ENCODE measurements at places on chromosomes 13 and 19. TPM values are rescaled to one million over a fixed set of nuclear protein-coding genes. Genes with fewer than 3 reads are reported as not detected.

Gene TNFSF13B
- total RNA-seq: 1.6 TPM

Gene ZNF491
- 7.8 TPM for total RNA-seq

Gene TMEM255B
- 2.6 TPM for total RNA-seq

Gene ARHGEF7
- 99.7 TPM for total RNA-seq

Gene C19orf67
- not detected for total RNA-seq

Gene NLRP4
- not detected for total RNA-seq

Gene ZNF283
- total RNA-seq: 21.4 TPM

Gene CCL25
- not detected for total RNA-seq

Gene IQCN
- 0.52 TPM for total RNA-seq

Gene SERTM1
- total RNA-seq: 0.52 TPM

Gene PROZ
- not detected for total RNA-seq

Gene PLIN4
- 15.7 TPM for total RNA-seq

Gene IL11
- not detected for total RNA-seq

Gene RASGRP4
- 1.0 TPM for total RNA-seq

Gene INSL3
- total RNA-seq: not detected

Gene FAM83E
- total RNA-seq: 1.6 TPM

Gene TRPC4
- 1.6 TPM for total RNA-seq

Gene SLC25A15
- total RNA-seq: 14.6 TPM

Gene LIM2
- not detected for total RNA-seq

Gene B3GNT3
- not detected for total RNA-seq

Gene APC2
- total RNA-seq: 1.0 TPM

Gene CYP2A6
- total RNA-seq: not detected

Gene PODNL1
- not detected for total RNA-seq

Gene PCDH9
- 6.8 TPM for total RNA-seq

Gene TNNT1
- total RNA-seq: 540 TPM

Gene EPSTI1
- 1.6 TPM for total RNA-seq

Gene NKPD1
- total RNA-seq: not detected

Gene PGLYRP2
- total RNA-seq: not detected

Gene SPACA4
- not detected for total RNA-seq

Gene GPR12
- total RNA-seq: not detected

Gene GFY
- not detected for total RNA-seq

Gene CEACAM8
- total RNA-seq: 0.52 TPM

Gene ITGBL1
- 4.7 TPM for total RNA-seq

Gene KCNJ14
- 1.0 TPM for total RNA-seq

Gene KLK7
- not detected for total RNA-seq

Gene ZNF540
- total RNA-seq: 1.6 TPM

Gene SHISA7
- not detected for total RNA-seq

Gene PLA2G4C
- 33.9 TPM for total RNA-seq

Gene GYS1
- total RNA-seq: 42.8 TPM

Gene KRTDAP
- total RNA-seq: not detected

Gene CEBPA
- 17.2 TPM for total RNA-seq

Gene MCEMP1
- not detected for total RNA-seq

Gene TSSK6
- not detected for total RNA-seq

Gene ZNF565
- 9.4 TPM for total RNA-seq

Gene IGFL1
- not detected for total RNA-seq

Gene TBXA2R
- under 0.01 TPM for total RNA-seq

Gene CERS1
- total RNA-seq: 17.7 TPM

Gene DIRAS1
- 1.6 TPM for total RNA-seq

Gene MAST3
- 3.7 TPM for total RNA-seq

Gene ATCAY
- total RNA-seq: under 0.01 TPM

Gene SSC5D
- total RNA-seq: 17.7 TPM

Gene CGB5
- not detected for total RNA-seq

Gene ZNF429
- 10.4 TPM for total RNA-seq
